ENCODE measurements at places on chromosomes 7 and 10.

- no peak for DNase-seq
These were observed 86.3 kb downstream of the IMMP2L start for GRCh38 chr7:111475959-111476358.

DNA sequence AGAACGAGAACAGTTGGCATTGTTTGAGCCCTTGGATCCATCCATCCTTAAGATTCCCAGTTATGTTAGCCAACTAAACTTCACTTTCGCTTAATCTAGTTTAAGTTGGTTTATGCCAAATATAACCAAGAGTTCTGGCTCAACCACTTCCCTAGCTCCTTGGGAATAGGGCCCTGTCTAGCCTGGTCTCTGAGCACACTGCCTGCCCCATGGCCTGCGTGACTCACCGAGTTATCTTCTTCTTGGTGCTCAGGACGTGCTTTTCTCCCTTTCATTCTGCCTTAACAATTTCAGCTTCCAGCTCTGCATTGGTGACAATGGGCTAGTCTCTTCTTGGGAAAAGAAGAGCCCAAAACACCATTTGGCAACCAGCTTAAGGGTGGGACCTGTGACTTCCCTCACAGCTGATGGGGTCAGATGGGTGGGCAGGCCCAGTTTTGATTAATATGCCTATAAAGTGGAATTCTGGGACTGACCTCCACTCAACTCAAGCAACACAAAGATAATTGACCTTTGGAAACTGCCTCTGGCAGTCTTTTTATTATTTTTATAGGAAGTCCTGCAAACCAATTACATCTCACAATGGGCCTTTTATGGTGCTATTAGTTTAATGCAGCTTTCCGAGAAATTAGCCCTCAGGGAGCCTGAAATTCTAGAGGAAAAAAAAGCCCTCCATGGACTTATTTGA lies 126.4 kb downstream of the CFAP58 start:
- DNase-seq: no peak

DNA sequence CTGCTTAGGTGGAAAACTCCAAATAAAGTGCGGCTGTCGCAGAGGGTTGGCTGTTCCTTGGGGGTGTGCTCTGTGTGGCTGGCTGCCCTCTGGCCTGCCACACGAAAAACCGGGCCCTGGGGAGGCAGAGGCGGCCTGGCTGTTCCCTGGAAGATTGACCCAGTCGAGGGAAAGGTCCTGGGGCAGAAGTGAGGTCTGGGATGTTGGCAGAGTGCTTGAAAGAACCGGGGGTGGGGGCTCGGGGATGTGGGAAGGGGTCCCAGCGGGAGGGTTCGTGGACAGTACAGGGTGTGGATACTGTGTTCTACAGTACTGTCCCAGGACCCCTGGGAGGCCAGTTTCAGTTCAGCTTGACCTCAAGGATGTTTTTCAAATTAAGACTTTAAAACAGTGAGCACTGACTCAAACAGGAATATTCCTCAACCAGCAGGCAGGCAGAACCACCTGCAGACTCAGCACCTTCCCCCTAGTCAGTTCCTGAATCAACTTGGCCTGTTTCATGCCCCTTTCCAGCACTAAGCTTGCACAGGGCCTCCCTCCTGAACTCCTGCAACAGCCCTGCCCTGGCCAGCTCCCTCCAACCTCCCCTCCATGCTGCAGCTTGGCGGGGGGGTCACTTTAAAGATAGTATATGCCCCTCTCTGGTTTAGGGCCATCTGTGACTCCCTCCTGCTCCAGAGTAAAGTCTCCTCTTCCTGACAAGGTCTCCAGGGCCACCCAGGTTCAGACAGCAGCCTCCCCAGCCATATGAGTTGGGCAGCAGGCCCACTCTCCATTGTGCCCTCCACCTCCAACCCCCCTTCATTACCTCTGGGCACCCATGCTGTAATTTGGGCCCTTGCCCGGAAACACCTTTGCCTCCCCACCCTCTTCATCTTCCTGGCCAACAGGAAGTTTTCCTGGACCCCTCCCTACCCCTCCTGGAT lies 3.2 kb upstream of the ATP6V1F start:
- no peak for DNase-seq

GRCh38 chr10:21464134-21464533 lies 61.3 kb downstream of the SKIDA1 start:
- DNase-seq: no peak

- no peak for DNase-seq
These were observed 50.1 kb downstream of the PLPP4 start for GRCh38 chr10:120507175-120507574.

GRCh38 chr7:56483153-56483552 lies 366.9 kb upstream of the NUPR2 start:
- no peak for DNase-seq

DNA sequence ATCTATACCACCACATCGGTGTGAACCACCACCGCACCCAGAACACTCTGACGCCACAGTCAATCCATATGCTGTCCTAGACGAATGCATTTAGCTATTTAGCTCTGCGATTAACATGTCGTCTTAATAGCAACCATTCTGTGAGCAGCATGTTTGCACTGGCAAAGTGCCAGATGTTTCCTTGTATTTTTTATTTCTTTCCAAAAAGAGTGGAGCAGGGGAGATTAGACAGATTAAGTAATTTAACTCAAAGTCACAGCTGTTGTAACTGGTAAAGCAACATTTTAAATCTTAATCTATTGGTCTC lies 57.0 kb upstream of the ARL4A start:
- no peak for DNase-seq

GRCh38 chr7:8113184-8113583 lies 144.6 kb downstream of the GLCCI1 start:
- DNase-seq: no peak

- DNase-seq: no peak
These were observed 106.9 kb downstream of the FAM107B start for GRCh38 chr10:14667781-14668180.

- no peak for DNase-seq
These were observed 25.1 kb upstream of the LAMB1 start for GRCh38 chr7:108028111-108028510.

- DNase-seq: no peak
These were observed 204.1 kb upstream of the NFE2L3 start for GRCh38 chr7:25947669-25948516.

DNA sequence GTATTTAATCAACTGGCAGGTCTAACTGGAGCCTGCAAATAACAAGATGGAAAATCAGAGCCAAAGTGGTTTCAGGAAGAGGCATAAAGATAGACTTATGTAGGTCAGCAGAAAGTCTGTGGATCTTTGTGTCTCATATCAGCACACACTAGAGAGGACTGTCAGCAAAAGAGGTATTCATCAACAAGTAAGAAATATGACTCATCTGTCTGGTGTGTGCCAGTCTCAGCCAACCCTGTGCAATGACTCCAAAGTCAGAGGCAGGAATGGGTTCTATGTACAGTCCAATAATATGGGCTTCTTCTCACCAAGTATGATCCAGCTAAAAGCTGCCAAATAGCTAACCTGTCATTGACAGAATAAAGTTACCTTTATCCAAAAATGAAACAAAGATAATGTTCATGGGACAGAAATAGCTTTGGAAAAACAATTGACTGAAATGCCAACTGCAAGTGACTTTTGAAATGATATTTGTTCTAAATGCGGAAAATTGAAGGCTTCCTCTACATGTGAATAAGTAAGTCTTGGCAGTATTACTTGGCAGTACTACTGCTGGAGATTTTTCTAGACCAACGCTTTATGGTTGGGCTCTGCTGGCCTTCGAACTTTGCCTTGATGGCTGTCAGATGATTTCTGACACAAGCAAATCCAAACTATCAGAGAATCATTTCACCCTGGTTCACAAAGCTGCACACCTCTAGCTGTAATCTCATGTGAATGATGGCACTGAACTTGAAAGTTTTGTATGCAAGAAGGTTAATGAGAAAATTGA lies 272.3 kb upstream of the SEMA3C start:
- DNase-seq: no peak

- DNase-seq: no peak
These were observed 40.6 kb downstream of the SYPL1 start for GRCh38 chr7:106071356-106071998.

GRCh38 chr10:77422491-77423338 lies 214.9 kb downstream of the KCNMA1 start:
- DNase-seq: no peak

DNA sequence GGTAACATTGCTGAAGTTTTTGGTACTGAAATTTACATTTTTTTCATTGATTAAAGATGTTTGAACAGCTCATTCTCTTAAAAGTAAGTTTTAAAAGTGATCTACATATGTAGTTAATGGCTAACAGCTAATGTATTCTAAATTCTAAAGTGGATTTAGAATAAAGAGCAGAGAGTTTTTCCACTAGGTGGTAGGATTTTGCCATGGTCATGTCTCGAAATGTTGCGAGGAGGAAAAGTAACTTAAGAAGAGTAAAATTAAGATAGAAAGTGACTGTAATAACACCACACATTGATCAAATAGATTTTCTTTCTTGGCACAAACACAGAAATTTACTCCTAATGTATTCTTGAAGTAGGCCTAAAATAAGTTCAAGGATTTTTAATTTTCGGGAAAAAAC lies 19.8 kb downstream of the LSMEM1 start:
- no peak for DNase-seq

- no peak for DNase-seq
These were observed 236.5 kb downstream of the MGMT start for GRCh38 chr10:129703287-129704137.

DNA sequence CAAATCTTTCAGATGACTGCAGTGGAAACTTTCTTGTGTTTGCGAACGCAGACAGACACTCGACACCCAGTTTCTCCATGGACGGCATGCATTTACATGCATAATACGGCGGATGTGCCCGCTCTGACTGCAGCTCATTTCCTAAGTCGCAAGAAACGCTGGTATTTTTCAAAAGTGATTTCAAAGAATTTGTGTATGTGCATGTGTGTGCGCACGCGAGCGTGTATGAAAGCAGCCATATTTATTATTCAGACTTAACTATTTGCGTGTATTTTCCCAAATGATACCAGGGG lies 436.5 kb upstream of the MGMT start:
- no peak for DNase-seq

GRCh38 chr10:47363781-47364180 lies 15.6 kb downstream of the RBP3 start:
- no peak for DNase-seq

- DNase-seq: no peak
These were observed 47.3 kb downstream of the CDHR3 start for GRCh38 chr7:106010331-106010730.

DNA sequence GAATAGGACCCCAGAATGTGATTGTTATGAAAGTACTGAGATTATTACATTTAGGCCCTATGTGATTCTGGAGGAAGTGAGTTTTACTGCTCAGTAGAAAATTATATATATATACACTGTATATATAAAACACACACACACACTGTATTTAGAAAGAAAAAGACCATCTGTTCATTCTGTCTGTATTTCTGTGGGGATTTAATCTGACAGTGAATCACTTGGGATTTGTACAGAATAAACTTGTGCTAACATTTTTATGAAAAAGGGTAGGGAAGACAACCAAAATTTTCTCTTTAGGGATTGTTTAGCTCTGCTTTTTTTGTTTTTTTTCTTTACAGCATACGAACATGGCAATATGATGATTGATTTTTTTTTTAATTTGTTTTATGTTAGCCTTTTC lies 142.7 kb downstream of the EXOC4 start:
- no peak for DNase-seq

GRCh38 chr10:73017955-73018480 lies 63.4 kb upstream of the PLA2G12B start:
- no peak for DNase-seq

- no peak for DNase-seq
These were observed 214.8 kb downstream of the GLRX3 start for GRCh38 chr10:130350996-130351395.

DNA sequence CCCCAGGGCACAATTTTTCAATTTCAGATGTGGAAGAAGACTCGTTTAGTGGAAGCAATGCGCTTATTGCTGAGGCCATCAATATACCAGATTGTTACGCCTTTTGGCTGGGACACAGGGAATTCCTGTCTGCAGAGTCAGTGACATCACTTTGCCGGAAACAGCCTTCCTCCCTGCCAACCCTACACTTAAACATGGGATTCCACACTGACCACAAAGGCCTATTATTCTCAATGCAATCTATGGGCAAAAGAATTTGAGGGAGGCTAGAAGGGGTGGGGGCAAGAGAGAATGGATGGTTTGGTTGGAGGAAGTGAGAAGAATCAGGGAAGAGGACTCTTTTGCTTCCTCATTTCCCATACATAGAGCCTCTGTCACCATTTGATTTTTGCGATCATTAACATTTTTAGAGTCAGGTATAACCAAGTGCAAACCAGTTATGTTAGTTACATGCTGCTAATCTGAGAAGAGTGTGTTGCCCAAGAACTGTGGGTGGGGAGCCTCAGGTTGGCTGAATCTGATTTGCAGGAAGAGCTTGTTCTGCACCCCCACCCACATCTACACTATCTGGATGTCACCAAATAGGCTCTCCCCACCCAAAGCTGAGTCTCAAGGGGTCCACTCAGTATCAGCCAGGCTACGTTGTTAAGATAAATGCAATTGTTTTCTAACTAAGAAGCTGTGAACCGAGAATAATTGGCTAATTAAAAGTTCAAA lies 58.2 kb downstream of the ENTPD1 start:
- DNase-seq: no peak

- no peak for DNase-seq
These were observed 466.5 kb downstream of the PLXNA4 start for GRCh38 chr7:132109769-132110168.

GRCh38 chr10:50541317-50541716 lies 82.4 kb downstream of the SGMS1 start:
- no peak for DNase-seq

- no peak for DNase-seq
These were observed 10.4 kb upstream of the PRKG1 start for GRCh38 chr10:51063659-51064535.

GRCh38 chr7:42928754-42929153 lies 3.2 kb downstream of the PSMA2 start:
- DNase-seq: no peak

DNA sequence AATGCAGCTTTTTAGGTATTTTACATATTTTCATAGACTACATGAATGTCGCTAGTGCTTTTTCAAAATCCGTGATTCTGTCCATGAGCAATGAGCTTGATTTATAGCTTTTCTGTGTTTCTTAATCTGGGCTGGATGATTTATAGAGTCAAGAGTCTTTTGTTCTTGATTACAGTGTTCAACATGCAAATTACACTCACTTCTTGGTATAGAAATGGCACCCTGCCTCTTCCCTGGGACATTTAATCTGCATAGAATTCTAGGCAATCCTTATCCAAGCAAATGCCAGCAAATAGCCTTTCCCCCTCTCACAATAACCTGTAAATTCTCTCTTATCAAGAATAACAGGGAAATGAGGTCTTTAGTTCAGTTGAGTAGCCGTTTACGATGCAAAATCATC lies 246.2 kb upstream of the SEMA3C start:
- no peak for DNase-seq

- DNase-seq: no peak
These were observed 256.9 kb upstream of the MBL2 start for GRCh38 chr10:53029449-53029848.

GRCh38 chr10:133474027-133474426 lies 20.3 kb downstream of the SCART1 start:
- no peak for DNase-seq

DNA sequence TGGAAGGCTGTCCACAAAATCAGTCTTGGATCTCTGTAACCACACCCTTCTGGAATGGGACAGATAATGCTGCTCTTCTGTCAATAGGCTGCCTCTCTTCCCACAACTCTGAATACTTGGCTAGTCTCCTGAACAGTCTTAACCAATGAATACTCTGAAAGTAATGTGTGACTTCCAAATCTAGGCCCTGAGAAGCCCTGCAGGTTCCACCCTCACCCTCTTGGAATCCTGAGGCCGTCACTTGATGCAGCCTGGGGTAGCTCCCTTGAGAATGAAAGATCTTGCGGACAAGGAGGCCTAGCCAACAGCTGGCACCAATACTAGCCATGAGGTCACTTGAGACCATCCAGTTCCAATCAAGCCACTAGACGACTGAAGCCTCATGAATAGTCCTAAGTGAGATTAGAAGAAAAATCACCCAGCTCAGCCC lies 109.2 kb downstream of the ARHGAP12 start:
- no peak for DNase-seq
